Hypothalamus (tissue), 51 donors: ENCODE measurements at places on chromosomes 16 and 17.

DNA sequence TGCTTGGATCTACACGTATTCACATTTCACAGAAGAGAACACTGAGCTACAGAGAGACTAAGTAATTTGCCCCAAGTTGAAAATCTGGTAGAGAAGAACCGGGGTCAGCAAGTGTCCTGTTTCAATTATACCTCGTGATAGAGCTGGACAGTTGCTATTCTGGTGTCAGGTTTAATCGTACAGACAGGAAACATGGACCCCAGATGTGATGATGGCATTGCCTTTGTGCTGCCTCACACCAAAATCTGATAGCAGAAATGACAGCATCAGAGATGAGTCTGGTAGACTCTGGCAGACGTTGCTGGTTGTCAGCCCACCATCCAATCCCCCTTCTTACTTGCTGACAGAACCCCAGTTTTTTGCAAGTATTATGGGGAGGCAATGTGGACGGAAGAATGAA, 112.1 kb upstream of the FOXF1 start:
- no peak for DNase-seq

- DNase-seq = no peak
These were observed 4.5 kb downstream of the PRKAR1A start for GRCh38 chr17:68516732-68517131.

GRCh38 chr16:75216127-75216526, 2.7 kb upstream of the CTRB1 start:
- no peak for DNase-seq

- DNase-seq = no peak
These were observed 92.4 kb upstream of the CDYL2 start for GRCh38 chr16:80896776-80897175.

GRCh38 chr17:29645515-29646051, 22.9 kb upstream of the CORO6 start:
- no peak for DNase-seq

DNA sequence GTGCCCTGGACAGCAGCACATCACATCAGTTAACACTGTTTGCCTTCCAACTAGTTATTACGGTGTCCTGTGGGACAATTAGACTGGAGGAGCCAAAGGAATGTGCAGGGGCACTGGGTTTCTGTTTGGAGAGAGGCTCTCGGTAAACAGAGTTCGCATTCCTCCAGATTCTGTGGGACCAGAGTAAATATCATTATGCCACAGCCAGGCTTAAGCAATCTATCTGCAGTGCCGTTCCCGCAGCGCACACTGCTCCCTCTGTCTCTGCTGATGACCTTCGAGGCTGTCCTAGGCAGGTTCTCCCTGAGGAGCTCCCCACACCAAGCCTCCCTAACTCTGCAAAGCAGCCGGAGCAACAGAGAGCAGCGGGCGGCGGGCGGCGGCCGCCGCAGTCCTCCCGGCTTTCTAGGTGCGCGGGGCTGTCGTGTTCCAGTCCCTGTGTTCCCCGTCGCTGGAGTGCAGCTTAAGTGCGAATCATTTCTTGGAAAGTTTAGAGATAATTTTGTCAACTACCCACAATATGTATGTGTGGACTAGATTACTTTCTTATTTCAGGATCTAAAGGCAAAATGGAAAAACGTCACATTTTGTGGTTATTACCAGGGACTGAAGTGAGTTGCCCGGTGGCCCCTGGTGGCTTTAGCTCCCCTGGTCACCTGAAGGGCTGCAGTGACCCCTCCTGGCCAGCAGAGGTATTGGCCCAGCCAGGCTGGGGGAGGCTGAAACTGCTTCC, 43.3 kb downstream of the PGS1 start:
- DNase-seq = peak; percentile 48

DNA sequence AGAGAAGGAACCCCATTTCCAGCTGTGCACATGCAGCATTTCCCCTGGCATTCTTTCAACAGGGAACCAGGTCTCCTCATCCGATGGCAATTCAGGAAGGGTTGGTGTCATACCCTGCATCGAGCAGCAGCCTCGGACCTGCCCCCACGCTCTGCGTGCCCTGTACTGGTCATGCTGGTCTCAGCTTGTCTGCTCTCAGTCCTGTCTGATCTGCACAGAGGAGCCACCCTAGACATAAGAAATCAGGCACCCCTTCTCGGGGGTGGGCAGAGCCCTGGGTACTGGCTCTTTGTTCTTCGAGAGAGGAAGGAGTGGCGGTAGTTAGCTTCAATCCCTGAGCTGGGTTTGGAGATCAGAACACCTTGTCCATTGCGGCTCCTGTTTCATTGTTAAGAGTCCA, 162.0 kb upstream of the RPH3AL start:
- DNase-seq = no peak

DNA sequence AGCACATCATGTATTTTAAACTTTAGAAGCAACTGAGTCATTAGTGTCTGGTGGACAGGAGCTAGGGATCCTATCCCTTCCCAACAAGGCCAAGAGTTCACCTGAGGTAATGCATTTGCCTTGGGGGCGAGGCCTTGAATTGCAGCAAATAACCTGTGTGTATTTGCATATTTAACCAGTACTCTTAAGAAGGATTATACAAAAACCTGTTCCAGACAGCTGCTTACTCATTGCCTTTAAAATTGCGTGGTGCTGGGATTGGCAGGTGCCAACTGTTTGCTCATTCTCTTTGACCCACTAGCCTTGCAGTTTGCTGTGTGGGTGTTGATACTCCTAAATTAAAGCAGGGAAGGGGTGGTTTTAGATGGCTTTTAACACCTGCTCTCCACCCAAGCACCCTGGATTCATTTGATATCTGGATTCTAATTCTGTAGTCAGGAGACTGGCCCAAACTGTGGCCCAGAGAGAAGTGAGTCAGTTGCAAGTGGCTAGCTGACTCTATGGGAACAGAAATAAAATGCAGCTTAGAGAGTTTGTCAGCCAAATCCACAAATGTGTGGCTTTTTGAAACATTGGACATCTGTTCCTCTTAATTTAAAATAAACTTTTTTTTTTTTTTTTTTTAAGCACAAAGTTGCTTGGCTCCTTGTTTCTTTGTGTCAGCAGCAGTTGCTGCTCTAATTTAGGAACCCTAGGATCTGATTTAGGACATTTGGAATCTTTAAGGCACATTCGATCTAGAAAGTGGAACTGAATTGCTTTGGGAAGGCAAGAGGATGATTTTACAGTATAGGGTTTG, 46.9 kb downstream of the TUBD1 start:
- DNase-seq = no peak
